ENCODE measurements at places on chromosomes 13 and 19.

- DNase-seq: peak; percentile 60
Measured at GRCh38 chr13:93227280-93227877, 772 bp downstream of the GPC6 start.

GRCh38 chr13:51044023-51044665, 66.9 kb downstream of the C13orf42 start:
- DNase-seq: no peak

GRCh38 chr13:31060220-31060619, 101.5 kb downstream of the HSPH1 start:
- DNase-seq: no peak

GRCh38 chr13:77952737-77953136, 34.1 kb upstream of the EDNRB start:
- no peak for DNase-seq

DNA sequence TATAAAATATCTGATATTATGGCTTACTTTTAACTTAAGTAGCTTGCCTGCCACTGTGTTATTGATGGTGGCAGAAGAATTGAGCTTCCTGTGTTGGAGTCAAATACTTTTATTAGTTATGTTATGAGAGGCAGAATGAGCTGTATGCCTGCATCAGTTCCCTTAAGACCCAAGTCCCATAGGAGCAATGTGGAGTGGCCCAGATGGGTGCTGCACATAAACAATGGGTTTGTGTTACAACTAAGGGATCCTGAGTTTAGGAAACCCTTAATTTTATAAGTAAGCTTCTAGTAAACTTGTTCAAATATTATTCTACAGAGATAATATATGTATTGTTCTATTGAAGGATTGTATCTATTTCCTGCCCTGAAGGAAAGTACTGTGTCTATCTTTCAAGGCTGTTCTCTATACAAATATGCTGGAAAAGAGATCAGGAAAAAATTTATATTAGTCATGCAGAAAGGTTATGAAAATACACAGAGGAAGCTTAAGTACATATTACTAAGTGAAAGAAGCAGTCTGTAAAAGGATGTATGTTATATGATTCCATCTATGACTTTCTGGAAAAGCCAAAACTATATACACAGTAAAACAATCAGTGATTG, 2018.0 kb upstream of the PCDH20 start:
- DNase-seq: no peak

- peak; percentile 89 for DNase-seq
Measured at GRCh38 chr19:17402982-17403855, 2.2 kb downstream of the BST2 start.

DNA sequence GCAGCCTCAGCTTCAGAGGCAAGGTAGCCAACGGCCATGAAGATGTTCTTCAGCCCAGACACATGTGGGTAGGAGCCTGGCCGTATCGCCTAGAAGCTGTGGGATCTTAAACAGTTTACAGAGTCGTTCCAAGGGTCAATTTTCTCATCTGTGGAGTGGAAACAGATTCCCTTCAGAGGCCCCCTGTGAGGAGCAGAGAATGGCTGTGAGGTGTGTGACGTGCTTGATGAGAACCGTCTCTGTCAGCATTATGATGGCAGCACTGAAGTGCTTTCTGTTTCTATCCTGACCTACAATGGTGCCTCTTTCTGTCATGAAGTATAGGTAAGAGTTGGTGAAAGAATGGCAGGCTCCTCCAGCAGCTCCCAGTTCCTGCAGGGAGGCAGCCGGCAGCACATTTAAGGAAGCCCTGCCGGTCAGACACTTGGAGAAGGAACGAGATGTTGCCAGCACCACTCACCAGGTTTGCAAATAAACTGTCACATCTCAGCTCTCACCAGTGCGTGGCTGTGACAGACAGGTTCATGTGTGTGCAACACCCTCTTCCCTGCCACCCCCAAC, 277.3 kb downstream of the FOXO1 start:
- DNase-seq: no peak

- no peak for DNase-seq
Measured at GRCh38 chr19:11324748-11325389, 14.6 kb downstream of the RAB3D start.

GRCh38 chr19:32458500-32459123, 53.0 kb downstream of the DPY19L3 start:
- no peak for DNase-seq

- no peak for DNase-seq
Measured at GRCh38 chr19:2239771-2240770, 3.4 kb downstream of the SF3A2 start.

DNA sequence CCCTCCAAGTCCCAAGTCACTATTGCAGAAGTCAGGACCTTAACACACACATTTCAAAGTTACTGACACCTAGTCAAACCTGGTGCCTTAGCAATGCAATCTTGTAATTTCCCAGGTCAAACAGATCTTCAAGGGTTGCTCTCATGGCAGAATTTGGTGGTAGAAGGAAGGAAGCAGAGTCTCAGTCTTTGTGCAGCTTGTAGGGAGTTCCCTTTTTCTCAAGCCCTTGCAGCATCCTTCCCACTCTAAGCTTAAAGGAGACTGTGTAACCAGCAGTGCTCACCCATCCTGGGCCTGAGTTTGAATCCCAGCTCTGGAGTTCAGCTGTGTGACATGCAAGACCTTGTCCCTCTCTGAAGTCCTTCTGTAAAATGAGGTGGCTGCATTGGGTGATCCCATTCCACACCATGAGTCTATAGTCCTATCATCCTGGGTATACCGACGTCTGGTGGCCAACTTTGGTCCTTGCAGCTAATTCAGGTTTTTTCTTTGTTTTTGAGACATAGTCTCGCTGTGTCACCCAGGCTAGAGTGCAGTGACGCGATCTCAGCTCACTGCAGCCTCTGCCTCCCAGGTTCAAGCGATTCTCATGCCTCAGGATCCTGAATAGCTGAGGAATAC, 9.8 kb downstream of the SIGLEC10 start:
- peak; percentile 67 for DNase-seq

DNA sequence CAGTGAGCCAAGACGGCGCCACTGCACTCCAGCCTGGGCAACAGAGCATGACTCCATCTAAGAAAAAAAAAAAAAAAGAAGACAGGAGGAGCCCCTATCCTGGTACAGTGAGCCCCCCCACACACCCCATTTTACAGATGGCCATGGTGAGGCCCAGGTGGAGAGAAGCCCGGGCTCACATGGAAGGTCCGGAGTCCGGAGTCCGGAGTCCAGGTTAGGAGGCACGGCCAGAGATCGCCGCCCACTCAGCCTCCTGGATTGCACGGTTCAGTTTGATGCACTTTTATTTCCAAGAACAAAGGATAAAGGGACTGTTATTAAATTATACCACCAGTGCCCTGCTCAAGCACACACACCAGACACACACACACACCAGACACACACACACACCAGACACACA, 11.3 kb upstream of the BTBD2 start:
- no peak for DNase-seq
